GM10248 (cell line): ENCODE measurements at places on chromosomes 5 and 9.

DNA sequence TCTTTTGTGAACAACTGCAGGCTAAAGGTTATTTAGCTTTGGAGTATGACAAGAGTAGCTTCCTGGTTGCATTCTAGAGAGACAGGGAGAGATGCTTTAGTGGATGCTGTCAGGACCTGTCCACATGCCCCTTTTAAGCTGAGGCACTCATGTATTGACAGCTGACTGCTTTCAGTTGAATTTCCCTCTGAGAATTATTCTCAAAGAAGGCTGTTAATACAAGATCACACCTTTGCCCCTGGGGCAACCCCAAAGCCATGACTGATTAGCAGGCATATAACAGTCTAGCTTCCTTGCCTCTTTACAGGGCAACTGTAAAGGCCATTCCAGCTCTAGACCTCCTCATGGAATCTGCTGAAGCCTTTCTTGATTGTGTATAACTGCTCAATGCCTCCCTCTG, 117.6 kb upstream of the ATP10B start:
- DNase-seq = no peak

DNA sequence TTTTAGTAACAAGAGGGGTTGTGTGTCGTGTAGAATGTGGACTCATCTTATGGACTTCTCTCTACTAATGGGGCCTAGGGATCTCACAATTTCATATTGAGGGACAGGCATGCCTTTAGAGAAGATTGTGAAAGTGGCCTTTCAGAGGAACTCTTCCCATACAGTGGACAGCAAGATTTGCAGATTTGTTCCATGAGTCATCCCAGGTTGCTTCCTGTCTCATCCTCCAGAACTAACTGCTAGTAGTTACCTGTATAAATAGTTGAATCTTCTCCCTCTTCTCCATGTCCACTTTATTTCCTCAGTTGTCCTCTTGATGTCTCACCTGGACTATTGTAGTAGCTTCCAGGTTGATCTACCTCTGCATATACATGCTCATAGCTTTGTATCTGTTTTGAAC, 997.5 kb upstream of the CTNND2 start:
- no peak for DNase-seq

- DNase-seq = no peak
Measured at GRCh38 chr5:147479949-147480348, 29.9 kb downstream of the DPYSL3 start.

DNA sequence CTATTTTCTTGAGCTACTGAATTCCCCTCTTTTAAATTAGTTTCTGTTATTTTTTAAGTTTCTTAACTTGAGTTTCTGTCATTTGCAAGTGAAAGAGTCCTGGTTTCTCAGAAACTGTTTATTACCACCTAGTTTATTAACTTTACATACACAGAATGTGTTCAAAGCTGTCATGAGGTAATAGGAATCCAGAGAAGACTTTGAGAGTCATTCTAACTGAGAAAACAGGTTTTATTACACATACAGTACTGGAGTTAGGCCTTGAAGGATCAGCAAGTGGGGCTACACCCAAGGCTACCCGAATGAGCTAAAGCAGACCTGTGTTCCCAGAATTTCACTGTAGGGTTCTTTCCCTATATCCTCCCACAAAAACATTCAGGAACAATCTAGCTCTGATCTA, 33.1 kb downstream of the FAM114A2 start:
- DNase-seq = no peak

DNA sequence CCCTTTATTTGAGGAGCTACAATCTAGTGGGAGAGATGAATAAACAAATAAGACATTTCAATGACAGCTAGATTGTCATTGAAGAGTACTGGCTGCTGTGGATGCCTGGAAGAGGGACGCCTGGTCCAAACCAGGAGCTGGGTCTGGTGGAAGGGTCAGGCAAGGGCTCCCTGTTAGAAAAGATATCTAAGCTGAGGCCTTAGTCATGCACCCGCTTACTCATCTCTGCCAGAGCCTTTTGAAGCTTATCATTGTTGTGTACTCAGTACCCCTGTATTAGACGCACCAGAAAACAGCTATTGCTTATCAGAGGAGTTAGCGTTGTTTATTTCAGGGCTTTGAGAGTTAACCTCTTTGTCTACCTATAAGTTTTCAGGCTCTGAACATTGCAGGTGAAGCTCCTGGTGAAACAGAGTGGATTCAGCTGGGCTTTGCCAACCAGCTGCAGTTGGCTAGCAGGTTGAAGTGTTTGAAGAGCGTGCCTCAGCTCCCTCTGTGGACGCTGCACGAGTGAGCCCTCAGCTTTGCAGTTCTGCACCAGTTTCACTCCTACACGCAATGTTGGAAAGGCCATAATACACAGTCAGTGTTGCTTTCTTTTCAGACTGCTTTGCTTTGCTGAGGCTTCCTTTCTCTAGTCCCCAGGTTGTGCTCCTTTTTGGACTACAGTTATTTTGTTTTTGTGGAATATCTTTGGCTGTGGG, 5.6 kb upstream of the GPR151 start:
- no peak for DNase-seq

- DNase-seq = no peak
Measured at GRCh38 chr9:19470567-19470966, 61.8 kb downstream of the ACER2 start.

- no peak for DNase-seq
Measured at GRCh38 chr5:11760934-11761603, 143.2 kb downstream of the CTNND2 start.

GRCh38 chr9:131980267-131981016, 99.2 kb downstream of the MED27 start:
- no peak for DNase-seq

DNA sequence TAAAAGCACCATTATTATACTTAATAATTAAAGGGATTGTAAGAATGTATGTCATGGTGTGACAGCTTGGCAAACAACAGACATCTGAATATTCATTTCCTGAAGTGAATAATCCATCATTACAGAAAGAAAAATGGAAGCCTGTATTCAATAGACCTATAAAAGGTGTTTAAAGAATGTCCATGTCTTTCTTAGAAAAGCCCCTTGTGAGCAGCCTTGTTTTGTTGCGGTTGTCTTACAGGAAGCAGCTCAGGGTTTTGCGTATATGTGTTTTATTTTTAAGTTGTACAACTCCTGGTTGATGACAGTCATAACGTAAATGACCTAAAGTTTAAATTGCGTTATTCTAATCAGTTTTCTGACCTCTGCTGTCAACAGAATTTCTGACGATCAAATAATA, 53.8 kb downstream of the CAST start:
- DNase-seq = no peak

DNA sequence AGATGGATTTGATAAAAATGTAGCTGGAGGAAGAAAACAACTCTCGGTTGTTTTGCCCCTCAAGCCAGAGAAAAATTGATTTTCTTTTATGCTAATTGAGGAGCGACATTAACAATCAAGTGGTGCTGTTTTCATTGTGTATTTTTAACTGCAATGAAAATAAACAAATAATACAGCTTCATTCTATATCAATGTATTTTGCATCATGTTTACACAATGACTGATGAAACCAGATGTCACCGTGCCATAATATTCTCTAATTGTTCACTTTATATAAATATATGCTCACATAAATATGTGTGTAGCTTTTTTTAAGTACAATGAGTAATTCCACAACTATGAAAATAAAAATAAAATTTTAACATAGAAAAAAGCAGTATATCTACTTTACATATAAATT, 139.0 kb upstream of the PRDM9 start:
- no peak for DNase-seq

DNA sequence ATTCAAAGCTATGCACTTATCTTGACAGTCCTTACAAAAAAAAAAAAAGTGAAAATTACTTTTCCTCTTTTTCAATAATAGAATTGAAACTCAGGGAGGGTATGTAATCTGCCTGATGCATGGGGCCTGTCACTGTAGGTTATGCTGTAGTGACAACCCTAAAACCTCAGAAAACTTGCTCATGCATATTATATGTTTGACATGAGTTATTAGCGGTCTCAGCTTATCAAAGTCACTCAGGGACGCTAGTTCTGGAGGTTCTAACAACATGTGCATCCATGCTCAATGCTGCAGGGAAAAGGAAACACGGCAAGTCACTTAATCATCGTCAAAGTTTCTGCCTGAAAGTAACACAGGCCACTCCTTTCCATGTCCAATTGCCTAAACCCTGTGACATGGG, 78.4 kb upstream of the TMEM252 start:
- no peak for DNase-seq

DNA sequence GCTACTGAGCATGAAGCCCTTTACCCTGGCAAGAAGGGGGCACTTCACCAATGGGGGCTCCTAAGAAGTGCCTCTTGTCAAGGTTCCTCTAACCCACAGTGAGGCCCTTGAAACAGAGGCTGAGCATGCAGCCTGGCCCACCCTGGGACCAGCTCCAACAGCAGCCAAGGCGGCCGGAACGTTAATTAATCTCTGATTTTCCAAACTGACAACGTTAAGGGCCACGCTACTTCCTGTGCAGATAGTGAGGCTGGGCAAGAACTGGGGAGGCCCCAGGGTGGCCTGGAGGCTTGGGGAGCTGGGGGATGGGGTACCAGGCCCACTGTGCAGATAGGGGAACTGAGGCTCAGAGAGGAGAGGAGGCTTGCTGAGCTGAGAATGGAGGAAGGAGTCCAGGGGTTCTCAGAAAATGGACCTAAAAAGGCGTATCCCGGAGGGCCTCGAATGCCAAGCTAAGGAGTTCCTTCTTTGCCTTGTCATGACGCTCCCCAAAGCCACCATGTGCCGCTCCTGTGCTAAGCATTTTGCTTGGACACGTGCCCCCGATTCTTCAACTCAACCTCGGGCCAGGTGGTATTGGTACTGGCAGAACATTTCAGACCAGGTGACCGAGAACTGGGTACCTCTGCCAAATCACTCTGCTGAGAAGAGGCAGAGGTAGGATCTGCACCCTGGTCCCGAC, 72.0 kb upstream of the STXBP1 start:
- DNase-seq = no peak

- no peak for DNase-seq
Measured at GRCh38 chr5:121691478-121691877, 160.2 kb upstream of the FTMT start.

- no peak for DNase-seq
Measured at GRCh38 chr9:82127465-82127864, 138.9 kb downstream of the SPATA31D1 start.

GRCh38 chr5:150589862-150590601, 50.4 kb upstream of the SYNPO start:
- no peak for DNase-seq

DNA sequence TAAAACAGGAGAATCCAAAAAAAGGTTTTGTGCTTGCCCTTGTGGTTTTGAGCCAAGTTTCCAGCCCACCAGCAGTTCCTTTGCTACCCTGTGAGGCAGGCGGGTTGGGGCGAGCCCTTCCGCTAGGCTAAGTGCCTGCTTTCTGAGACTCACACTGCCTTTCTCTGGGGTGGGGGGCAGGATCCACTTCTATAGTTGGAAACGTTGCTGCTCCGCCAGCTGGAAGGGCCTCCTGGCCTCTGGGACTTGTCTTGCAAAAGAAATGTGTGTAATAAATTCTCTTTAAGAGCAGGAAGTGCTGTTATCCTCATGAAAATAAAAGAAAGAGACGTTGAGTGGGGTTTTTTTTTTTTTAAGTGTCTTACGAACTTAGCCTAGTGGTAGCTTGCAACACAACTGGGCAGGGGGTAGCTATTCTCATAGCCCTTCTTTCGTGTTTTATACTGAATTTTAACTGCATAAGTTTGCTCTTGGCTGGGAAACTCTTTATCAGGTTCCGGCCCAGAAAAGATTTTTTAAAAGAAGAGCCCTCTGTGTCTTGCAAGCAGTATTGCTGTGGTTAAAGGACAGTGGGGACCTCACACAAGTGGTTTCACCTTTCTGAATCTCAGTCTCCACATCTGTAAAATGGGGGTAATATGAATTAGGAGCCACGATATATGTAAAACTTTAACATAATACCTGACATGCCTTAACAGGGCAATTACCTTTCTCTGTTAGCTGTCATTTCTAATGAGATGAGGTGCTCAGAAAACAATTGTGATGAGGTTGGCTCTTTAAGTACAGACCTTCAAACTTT, 19.8 kb downstream of the JADE2 start:
- no peak for DNase-seq

DNA sequence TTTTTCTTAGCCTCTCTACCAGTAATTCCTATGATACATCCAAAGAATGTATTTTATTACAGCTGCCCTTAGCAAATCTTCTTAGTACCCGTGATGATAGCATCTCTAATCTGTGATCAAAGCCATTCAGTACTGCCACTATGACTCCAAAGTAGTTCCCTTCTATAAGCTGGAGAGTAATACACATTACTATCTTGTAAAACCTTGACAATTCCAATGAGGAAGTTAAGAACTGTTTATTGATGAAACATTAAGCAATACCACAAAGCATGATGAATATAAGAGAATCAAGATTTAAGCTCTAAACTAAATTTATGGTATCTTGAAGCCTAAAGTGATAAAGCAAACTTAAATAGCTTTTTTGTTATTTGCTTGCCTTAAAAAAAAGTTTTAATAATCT, 86.1 kb downstream of the SMIM23 start:
- no peak for DNase-seq

- no peak for DNase-seq
Measured at GRCh38 chr5:112711436-112711835, 26.2 kb upstream of the APC start.

DNA sequence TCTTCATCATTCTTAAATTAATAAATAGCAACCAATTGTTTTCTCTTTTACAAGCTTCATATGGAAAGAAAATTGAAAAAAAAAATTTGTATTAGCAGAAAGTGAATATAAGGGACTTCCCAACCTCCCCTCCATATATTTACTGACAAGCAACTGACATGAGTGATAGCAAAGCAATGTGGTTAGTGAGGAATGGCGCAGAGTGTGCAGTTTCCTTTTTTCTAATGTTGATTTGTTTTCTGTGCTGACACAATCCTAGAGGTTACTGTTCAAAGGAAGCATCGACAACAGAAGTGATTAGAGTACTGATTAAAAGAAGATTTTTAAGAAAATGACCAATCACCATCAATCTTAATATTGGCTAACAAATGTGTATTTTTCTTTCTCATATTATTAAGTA, 1.7 kb upstream of the PTGER4 start:
- DNase-seq = no peak

- DNase-seq = no peak
Measured at GRCh38 chr9:37107701-37108100, 12.7 kb upstream of the ZCCHC7 start.

DNA sequence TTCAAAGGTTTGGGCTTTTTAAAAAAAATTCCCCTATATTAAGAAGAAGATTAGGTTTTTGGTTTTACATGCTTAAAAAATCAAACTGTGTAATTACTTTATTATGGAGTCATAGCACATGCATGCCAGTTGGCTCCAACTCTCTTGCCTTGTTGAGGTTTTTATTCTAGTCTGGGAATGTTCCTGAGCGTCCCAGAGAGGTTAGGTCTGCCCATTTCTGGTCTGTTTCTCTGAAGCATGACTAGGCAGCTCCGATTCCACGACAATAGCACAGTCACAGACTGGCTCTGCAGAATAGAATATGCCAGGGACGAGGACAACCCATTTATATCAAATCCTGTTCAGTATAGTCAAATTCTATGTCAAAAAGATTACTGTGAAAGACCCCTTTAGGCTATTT, 217.0 kb downstream of the PCSK5 start:
- DNase-seq = no peak

GRCh38 chr5:112124788-112125187, 294.3 kb downstream of the EPB41L4A start:
- DNase-seq = no peak

DNA sequence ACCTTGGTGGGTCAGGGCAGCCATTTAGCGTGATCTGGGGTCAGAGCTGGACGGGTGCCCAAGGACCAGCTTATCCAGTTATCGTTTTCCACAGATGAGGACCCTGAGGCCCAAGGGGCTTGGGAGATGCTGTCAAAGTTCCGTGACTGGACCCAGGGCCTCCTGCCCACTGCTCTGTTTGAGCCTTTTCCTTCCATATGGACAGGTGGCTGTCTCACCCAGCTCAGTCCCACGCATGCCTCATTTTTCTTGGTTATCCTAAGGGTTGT, 56.5 kb downstream of the TRIP13 start:
- DNase-seq = no peak
